ENCODE measurements at places on chromosomes 6 and 20.

- DNase-seq: no peak
Observed at GRCh38 chr6:38184585-38185080, 365.1 kb downstream of the ZFAND3 start.

DNA sequence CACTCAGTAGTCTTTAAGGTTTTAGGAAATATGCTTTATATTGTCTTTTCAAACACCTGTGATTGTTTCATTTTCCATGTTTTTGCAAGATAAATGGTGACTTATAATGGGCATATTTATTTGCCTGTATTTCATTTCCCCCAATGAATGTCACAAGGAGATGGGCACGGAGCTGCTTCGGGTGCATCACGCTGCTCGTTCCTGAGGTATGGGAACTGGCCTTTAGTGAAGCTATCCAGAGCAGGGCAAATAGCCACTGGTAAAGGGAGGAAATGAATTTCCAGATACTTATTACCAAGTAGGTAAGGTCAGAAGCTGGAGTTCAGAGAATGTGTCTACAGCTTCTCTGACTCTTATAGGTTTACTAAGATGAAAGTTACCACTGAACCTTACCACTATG lies 3.7 kb downstream of the POU3F2 start:
- DNase-seq: no peak

DNA sequence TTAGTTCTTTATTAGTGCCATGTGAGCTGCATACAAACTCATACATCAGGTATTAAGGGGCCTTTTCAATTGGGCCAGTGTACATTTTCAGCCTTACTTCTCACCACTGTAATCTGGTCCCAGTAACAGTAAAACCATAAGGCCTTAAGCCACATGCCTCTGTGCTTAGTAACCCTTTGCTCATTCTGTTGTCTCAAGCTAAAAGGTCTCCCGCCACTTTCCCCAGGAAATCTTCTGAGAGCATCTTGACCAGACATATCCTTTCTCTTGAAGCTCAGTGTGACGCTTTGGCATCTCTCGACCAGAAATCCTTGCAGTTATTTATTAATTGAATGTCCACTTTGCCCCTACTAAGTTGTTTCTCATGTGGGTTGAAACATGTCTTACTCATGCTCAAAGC lies 68.0 kb downstream of the CYP39A1 start:
- DNase-seq: no peak

- no peak for DNase-seq
Observed at GRCh38 chr20:47773371-47773786, 11.9 kb downstream of the SULF2 start.

DNA sequence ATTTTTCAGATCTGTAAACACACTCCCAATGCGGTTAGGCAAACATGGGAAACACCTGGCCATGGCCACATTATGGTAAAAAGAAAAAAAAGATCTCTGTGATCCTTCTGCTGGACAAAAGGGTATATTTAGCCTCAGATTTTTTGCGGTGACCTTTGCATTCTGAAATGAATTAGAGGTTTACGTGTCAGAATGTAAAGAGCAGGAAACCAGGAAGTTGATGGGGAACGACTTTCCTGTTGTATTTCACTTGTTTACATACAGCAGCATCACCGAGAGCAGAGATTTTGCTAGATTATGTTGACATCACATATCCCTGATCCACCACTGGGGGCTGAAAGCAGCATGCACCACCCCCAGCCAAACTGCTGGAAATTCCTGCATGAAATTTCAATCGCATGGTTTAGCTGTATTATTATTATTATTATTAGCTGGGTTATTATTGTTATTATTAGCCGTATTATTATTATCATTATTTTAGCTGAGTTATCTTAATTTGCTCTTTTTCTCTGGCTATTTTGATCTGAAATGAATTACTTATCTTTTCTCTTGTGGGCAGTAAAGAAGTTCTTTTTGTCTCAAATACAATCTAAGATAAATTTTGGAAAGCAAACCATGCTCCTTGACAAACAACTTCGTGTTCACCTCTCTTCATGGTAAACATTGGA lies 189.4 kb downstream of the ZFP64 start:
- no peak for DNase-seq

GRCh38 chr20:62529896-62530642 lies 54.3 kb upstream of the GATA5 start:
- no peak for DNase-seq

DNA sequence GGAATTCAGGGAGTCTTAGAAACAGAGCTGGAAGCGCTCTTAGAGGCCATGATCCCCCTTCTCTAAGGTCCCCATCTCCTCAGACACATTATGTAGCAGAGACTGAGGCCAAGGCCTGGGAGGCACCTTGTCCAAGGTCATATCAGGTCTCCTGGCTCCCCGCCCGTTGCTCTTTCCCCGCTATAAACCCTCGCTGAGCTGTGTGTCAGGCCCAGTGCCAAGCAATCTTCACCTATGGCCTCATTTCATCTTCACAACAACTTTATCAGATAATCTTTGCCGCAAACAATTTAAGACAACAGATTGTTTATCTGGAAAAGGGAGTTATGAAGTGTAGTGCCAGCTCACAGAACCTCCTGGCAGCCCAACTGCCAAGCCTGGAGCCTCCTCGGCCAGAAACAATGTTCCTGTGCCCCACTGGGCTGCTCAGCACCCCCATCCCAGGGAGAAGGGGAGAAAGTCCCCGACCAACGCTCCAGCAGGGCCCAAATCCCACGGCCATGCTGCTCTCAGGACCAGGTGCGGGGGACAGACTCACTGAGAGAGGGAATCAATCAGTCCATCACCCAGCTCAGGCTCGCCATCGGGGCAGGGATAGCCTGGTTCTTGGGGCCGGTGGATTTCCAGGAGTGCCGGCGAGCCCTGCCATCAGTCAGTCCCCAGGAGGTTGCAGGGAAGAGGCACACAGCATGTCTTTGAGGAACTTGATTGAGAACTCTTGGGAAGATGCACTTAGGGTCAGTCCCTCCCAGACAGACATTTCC lies 16.9 kb upstream of the FANCE start:
- DNase-seq: no peak

GRCh38 chr20:50652702-50653294 lies 38.5 kb downstream of the RIPOR3 start:
- no peak for DNase-seq

DNA sequence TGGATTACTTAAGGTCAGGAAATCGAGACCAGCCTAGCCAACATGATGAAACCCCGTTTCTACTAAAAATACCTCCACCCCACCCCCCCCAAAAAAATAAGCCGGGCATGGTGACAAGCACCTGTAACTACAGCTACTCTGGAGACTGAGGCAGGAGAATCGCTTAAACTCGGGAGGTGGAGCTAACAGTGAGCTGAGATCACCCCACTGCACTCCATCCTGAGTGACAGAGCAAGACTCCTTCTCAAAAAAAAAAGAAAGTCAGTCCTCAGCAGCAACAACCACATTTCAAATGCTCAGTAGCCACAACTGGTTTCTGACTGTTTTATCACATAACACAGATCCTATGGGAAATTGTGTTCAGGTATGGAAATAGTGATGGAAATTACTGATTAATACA lies 135.3 kb downstream of the HFE start:
- no peak for DNase-seq
